Activated effector memory CD4-positive, alpha-beta T cell treated with Interleukin-2 at 50 U/mL for 16 hours (primary cell): ENCODE measurements at places on chromosomes 2 and 18.
A peak's percentile ranks its signal among the peaks of the same experiment; 100 is the strongest.

- DNase-seq, result no peak
Observed at GRCh38 chr2:23412556-23413155, 27.7 kb downstream of the KLHL29 start.

DNA sequence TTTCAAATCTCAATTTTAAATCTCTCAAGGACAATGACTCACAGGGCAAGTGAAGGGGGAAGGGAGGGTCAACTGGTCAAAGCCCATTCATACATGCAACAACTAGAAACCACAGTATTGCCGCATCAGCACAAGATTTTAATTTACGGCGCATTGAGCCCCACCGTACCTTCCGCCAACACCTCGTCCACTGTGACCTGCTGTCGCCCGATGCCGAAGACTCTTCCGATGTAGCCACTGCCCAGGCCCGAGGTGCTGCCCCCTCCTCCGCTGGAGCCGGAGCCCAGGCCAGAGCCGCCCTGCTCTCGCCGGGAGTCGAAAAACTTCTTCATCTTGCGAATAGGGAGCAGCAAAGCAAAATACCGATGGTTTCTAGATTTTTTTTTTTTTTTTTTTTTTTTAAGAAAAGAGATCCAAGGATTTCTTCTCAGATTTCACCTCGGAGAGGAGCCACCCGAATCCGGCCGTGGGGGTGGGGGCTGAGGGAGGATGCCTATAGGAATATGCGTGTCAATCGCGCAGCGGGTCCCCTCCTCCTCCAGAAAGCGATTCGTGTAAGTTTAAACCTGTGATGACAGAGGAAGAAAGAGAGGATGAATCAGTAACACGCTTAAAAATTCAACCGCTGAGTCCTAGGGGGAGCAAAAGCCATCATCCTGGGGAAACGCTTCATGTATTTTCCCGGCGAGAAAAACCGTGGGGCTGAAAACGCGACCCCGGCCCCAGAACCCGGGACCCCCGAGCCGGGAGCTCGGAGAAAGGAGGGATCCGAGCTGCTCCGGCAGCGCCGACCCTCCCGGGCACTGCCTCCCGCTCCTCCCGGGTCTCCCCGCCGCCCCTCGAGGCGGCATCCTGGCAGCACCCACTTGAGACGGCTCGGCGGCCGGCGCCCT lies 584 bp downstream of the AAK1 start:
- DNase-seq, result peak; percentile 33

DNA sequence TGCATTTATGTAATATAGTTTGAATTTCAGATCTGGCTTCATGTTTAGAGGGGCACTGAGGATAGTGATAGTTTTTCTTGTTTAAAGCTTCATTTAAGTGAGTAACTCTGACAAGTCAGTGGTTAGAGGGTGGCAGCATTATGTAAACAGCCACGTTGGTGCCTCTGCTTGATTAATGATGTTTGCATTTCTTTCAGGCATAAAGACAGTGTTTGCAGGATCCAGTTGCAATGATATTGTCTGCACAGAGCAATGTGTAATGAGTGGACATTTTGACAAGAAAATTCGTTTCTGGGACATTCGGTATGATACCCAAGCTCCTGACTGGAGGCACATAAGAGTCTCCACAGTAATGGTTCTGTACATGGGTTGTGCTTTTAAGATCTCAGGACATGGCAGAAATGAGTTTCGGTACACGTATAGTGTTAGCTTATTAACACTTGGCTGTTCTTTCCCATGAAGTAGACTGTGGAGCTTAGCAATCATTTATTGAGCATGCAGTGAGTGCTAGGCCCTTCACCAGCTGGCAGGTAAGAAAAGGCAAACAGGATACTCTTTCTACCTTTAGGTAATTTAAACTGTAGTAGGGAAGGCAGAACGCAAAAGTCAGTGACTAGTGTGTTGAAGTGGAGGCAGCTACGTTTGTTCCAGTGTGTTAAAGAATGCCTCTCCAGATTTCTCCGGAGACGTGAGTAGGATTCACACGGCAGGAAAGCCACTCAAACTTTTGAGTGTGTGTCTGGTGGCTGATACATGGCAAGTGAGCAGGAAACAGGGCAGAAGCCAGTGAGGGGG lies 17.4 kb upstream of the SAG start:
- DNase-seq, result no peak

- no peak for DNase-seq
Observed at GRCh38 chr2:159445307-159445706, 158.8 kb upstream of the WDSUB1 start.

- no peak for DNase-seq
Observed at GRCh38 chr2:227164763-227165291, 403 bp downstream of the COL4A3 start.

DNA sequence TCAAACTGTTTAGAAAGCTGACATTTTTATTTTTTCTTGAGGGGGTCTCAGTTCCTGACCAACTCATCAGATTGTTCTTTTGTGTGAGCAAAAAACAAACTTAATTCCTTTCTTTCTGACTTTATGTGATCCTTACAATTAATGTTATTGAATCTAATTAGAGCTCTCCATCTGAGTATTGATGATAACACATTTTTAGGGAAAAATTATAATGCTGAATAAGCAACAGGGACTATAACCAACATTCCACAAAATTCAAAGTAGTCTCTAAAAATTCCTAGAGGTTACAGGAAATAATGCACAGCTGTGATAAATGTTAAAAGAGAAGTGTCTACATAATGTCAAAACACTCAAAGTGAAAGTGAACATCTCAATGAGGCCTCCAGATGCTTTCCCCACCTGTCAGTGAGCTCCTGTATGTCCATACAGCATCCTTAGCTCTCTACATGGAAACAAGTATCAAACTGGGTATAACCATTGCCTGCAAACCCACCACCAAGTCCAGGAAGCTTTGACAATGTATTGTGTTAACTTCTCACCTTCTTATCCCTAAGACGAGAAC lies 786.0 kb upstream of the SLC39A10 start:
- no peak for DNase-seq

- DNase-seq, result no peak
Observed at GRCh38 chr2:114119862-114120261, 230.0 kb downstream of the ACTR3 start.

DNA sequence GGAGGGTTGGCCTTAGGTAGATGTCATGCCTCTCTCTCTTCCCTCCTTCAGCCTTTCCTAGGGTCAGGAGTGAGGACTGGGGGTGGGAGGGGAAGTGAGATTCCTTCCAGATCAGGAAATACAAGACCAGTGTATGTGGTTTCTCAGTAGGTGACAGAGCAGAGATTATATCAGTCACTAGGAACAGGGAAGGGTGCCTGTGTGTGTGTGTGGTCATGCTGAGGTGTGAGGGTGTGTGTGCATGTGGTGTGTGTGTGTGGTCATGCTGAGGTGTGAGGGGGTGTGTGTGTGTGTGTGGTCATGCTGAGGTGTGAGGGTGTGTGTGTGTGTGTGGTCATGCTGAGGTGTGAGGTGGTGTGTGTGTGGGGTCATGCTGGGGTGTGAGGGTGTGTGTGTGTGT lies 259.8 kb downstream of the LOXHD1 start:
- DNase-seq, result no peak

DNA sequence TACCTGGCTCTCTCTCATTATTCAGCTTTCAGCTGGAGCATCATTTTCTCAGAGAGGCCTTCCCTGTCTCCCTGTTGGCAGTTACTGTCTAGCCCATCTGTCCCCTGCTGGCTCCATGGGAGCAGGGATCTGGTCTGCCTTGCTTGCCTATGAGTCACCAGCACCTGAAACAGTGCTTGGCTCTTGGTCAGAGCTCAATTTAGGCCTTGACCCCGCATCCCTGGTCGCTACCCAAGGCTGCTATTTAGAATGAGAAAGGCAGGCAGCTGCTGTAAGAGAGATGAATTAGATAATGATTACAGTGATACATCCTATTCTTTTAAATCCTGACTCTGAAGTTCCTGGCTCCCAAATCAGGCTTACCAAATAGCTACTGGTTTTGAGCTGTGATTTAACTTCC lies 32.9 kb downstream of the KCNE4 start:
- no peak for DNase-seq

- DNase-seq, result no peak
Observed at GRCh38 chr2:120702801-120703200, 32.9 kb upstream of the GLI2 start.

DNA sequence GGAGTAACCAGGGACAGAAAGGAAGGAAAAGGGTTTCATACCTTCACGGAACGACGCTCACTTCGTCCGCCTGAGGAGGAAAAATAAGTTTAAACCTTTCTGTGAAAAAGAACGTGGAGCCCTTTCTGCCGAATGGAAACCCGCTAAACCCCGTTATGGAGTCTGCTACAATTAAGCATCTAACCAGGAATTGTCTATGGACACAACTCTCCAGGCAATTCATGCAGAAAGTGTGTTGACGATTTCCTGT lies 528 bp upstream of the PPP4R3B start:
- DNase-seq, result no peak

- no peak for DNase-seq
Observed at GRCh38 chr2:8588831-8589191, 93.0 kb upstream of the ID2 start.

DNA sequence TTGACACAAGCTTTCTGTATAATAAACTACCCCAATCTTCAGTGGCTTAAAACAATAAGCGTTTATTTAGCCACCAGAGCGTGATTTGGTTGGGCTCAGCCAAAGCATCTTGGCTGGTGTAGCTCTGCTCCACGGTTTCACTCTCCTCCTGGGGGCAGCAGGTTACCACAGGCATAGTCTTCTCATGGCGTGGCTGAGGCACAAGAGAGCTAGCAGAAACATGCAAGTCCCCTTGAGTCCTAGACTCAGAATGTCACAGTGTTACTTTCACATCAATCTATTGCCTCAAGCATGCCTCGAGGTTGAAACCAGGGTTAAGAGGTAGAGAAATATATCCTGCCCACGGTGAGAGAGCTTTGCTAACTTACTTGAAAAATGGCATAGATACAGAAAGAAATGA lies 19.9 kb upstream of the SLC9A2 start:
- no peak for DNase-seq

GRCh38 chr2:219916281-219916680 lies 288.9 kb downstream of the SLC4A3 start:
- DNase-seq, result no peak
